ENCODE measurements at places on chromosomes 1 and 21.

DNA sequence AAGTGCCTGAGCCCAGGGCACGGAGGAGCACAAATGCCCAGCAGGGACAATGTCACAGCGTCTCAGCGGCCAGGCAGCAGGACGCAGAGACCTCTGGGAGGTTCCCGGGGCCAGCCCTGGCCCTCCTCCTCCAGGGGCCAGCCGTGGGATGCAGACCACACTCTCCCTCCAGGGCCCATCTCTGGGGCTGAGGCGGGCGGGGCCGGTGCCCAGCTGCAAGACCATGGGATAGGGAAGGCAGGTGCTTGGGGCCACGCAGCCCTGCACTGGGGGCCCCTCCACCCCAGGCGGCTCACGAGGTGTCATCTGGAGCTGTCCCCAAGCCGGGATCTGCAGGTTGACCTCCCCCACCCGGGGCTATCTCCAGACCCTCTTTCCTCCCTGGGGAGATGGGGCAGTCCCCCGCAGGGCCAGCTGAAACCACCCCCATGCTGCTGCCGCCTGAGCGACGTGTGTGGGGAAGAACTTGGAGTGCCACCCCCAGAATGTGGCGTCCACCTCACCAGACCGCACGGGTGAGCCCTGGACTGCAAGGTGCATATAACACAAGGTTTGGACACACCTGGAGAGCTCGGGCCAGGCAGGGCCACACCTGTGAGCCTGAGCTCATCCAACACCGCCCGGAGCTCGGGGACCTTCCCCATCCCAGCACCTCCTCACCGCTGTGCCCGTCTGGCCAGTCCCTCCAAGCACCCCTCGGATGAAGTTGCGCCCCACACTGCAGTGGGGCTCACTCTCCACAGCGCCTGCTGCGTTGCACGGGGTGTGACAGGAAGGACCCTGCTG lies 4.1 kb upstream of the TTLL10 start:
- no peak for DNase-seq

- no peak for DNase-seq
Measured at GRCh38 chr1:94055459-94056122, 65.4 kb downstream of the ABCA4 start.

DNA sequence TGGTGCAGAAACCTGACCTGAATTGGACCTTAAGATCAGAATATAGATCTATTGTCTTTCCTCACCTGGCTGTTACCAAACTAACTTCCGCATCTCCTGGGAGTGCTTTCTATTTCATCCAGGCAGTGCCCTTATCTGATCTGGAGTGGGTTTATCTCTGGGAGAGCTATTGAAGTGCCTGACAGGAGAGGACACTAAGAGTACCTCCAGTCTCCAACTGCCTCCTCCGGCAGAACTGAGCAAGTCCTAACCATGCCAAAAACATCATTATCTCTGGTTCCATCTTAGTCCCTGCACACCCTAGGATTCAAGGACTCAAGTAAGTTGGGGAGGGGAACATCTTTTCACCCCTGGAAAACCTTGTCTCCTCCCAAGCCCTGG lies 12.4 kb upstream of the KCNJ15 start:
- DNase-seq, result no peak

DNA sequence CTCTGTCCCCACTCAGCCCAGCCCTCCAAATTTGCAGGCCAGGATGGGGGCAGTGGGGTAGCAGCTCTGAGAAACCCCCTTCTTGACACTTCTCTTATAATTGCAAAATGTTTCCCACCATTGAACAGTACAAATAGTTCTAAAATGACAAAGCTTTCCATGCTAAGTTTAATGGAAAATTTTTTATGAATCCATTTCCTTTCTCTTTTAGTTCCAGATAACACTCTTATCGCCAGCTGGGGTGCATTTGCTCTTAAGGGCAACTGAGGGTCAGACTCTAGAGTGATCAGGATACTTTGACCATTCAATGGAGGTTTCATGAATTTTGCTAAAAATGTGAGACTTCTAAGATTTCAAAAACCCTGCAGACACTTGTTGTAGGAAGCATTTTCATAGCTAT lies 29.9 kb downstream of the PIK3C2B start:
- no peak for DNase-seq

DNA sequence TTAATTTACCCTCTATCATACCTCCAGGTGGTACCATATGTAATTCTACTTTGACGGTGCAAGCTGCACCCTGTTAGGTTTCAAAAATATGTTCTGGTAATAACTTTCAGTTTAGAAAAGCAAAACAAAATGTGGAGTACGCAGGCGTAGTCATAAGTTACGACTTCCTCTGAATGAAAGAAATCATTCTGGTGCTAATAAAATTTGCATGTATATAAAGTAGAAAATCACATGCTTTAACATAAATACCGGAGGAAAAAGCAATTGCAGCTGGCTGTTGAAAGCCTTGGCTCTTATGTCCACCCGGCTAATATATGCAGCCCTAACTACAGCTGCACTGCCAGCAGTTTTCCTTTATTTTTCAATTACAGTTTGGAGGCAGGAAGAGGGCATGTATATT lies 65.2 kb upstream of the TMPRSS15 start:
- no peak for DNase-seq

DNA sequence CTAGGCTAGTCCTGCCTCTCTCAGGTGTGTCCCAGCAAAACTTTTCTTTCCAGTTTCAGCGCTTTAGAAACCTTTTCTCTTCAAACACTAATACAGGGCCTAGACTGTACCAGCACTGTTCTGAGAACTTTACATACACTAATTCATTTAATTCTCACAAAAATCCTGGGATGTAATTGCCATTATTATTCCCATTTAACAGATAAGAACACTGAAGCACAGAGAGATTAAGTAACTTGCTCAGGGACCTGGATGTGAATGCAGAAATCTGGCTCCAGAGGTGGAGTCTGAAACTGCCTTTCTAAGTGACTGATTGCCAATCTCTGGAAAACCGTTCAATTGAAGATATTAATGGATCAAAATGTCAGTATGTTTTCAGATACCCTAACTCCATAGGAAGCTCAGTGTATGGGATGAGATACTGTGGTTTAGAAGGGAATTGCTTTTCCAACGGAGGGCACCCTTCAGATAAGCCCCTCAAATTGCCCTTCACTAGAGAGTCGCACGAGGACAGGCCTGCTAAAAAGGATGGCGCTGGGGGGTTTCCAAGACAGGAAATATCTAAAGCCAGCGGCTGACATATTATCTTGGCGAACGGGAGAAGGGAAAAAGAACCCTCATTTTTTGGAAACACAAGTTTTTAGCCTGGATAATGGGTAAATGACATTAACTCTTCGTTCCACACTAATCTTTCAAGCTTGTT lies 698 bp upstream of the UCK2 start:
- DNase-seq, result no peak

- DNase-seq, result peak; percentile 40
Measured at GRCh38 chr21:16872616-16873015, 640.2 kb upstream of the CXADR start.

DNA sequence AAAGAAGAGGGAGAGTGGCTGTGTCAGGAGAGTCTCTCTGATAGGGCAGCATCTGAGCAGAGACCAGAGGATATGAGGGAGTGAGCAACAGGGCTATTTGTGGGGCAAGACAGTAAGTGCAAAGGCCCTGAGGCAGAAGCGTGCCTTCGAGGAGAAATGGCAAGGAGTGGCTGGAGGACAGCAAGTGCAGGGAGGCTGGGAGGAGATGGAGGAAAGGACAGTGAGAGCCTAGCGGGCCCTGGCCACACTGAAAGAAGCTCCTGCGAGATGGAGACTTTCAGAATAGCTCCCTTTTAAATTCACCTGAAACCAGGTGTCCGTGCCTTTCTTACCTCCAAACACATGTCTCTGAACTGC lies 25.2 kb downstream of the EXOC8 start:
- DNase-seq, result no peak

GRCh38 chr1:39452081-39452480 lies 39.4 kb upstream of the BMP8A start:
- no peak for DNase-seq

- no peak for DNase-seq
Measured at GRCh38 chr21:45336535-45336810, 48.8 kb upstream of the POFUT2 start.

DNA sequence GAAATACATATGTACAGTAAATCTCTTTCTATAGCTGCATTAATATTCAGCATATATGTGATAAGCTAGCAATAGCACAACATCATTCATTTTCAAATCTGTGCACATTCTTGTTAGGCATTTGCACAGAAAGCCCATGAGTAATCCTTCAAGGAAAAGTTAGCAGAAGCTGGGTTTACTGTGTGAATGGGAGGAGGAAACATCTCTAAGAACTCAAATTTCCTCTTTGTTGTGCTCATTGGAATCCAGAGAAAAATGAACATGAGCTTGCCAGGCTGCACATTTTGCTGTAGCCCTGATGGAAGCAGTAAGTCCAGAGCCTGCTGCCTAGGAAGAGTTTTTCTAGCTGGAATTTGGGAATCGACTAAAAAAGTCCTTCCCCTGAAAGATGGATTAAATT lies 214.2 kb upstream of the FOXD3 start:
- DNase-seq, result no peak

GRCh38 chr1:17507915-17508314 lies 31.6 kb upstream of the ARHGEF10L start:
- no peak for DNase-seq

GRCh38 chr1:86233403-86233802 lies 76.8 kb upstream of the COL24A1 start:
- no peak for DNase-seq

GRCh38 chr1:64472040-64472376 lies 2.1 kb downstream of the CACHD1 start:
- DNase-seq, result no peak

DNA sequence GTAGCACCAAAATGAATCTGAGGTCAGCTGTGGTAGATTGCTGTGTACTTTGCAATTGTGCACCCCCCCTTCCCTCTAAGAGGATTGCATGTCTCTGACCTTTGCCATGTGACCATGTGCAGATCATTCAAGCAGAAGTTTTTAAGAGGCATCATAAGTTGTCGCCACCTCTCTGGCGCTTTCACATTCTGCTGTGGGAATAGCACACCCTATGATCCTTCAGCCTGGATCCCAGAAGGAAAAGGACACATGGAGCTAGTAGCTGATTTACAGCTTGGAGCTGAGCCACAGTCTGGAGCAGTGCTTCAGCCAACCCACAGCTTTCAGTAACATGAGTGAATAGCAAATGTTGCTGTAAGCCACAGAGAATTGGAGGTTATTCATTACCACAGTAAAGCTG lies 158.5 kb downstream of the TSEN15 start:
- DNase-seq, result no peak

- DNase-seq, result no peak
Measured at GRCh38 chr1:13951793-13952751, 252.1 kb downstream of the PRDM2 start.

DNA sequence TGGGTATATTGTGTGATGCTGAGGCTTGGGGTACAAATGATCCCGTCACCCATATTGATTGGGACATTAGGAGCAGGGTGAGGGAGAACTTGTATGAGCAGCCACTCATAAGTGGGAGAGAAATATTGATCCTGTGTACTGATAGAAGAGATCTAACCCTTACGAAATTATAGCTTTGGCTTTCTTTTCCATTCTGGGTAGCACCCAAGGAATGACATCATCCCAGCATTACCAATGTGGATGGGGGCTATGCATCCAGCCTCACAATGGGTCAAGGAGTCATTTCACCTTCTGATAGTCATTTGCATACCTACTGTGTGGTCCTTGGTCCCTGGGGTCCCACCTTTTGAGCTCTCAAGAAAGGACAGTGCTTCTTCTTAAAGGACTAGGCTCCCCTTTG lies 1.9 kb upstream of the NAV1 start:
- no peak for DNase-seq

- DNase-seq, result no peak
Measured at GRCh38 chr1:92123868-92124267, 43.7 kb downstream of the BTBD8 start.

GRCh38 chr1:156691665-156692440 lies 13.5 kb downstream of the CRABP2 start:
- no peak for DNase-seq

DNA sequence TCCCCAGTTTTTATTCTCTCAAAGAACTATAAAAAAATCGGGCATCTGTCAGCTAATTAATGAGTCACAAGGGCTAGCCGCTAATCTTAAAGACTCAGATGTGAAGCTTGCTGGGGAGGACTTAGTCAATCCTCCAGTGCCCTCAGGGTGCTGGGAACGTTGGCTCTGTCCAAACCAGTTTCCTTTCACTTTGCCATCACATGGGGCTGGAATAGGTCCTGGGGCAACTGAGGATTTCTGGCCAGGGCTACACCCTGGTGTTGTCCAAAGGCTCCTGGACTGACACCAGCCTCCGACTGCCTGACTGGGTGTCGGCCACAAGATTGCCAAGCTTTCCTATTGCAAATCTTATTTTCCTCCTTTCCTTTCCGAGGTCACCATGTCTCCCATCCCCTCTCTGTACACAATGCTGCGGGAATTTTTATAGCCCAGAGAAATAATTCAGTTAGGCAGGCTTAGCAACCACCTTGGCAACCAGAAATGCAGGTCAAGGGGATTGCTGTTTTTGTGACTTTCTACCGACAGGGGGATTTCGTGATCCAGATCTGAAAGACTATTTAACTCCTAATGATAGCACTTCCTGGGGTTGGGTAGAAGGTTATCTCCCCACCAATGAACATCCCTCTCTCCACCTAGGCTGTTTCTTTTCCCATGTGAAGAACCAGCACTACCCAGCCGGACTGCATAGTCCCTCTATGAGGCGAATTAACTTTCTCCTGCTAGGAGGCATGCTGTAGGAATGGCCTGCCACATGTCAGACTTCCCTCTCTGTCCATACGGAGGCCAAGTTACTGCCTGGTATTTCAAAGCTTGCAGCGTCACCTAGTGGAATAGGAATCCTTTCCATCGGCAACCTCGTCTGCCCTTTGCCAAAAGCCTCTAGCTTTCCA lies 29.9 kb upstream of the CTBS start:
- no peak for DNase-seq

- no peak for DNase-seq
Measured at GRCh38 chr1:1100296-1100695, 15.6 kb downstream of the C1orf159 start.

DNA sequence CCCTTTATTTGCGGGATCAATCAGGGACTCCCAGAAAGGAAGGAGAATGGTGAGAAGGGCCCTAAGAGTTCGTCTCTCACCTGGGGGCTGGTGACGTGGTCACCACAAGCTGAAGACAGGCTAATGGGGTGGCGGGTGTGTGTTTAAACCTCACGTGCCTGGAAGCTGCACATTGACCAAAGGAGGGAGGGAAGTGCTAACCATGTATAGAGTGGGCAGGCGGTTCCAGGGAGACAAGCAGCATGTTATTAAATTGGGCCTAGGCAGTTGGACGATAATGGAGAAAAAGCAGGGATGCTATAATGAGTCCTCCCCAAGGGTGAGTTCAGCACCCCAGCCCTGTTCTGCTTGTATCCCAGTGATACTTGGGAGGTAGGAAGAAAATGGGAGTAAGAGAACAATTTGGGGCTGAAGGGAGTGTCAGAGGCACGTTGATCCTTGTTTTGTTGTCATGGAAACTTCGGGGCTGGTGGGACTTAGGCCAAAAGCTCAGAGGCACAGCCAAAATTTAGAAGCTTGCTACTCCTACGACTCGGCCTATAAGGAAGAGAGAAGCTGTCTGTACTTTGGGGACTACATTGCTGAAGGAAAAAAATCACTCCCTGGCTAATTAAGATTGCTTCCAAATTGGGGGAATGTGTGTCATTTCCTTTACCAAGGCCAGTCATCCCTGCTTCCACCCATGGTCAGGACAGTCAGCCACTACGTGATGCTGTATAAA lies 33.2 kb upstream of the EPHA8 start:
- peak; percentile 42 for DNase-seq

Data from NCI-H446 (cell line).